ENCODE measurements at places on chromosomes 5 and 9.

DNA sequence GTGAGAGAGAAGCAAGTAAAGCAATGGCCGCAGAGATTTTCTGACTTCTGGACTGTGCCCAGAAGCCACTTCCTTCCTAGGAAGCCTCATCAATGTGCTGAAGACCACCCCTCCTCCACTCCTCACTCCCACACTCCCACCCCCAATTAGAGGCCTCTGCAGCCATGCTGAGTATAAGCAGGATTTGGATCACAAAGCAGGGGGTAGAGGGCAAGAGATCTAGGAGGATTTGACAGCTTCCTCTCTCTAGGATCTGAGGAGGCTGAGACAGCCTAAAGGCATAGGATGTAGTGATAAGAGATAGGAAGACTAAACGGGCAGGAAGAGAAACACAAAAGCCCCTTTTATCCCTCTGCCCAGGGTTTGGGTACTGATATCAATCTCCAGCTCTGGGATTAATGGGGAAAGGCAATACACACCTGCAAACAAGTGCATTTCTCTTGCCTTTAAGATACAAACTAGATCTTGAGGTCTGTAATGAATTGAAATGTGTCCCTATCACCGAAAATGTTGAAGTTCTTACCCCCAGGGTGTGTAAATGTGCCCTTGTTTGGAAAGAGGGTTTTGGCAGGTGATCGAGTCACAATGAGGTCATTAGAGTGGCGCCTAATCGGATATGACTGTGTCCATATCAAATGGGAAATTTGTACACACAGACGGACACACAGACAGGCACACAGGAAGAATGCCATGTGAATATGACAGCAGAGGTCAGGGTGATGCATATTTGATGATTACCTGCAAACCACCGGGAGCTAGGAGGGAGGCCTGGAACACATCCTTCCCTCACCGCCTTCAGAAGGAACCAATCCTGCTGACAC, 28.5 kb downstream of the KCNV2 start:
- DNase-seq, result no peak

DNA sequence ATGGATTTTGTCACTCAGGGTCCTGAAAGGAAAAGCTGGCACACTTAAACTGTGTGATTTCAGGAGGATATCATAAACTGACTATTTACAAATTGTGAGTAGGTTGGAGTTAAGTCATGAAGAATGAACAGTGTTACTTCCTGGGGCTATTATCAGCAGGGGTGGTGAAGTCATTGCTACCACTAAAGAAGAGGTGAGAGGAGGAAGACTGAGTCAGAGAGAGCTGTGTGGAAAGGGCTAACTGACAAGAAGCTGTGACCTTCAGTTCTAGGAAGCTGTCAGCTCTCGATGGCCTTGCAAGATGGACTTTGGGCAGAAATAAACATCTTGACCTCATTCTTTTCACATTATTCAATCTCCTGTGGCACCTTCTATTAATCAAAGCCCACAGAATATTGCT, 72.3 kb upstream of the STARD4 start:
- no peak for DNase-seq

GRCh38 chr5:4896328-4896727, 243.8 kb upstream of the ADAMTS16 start:
- DNase-seq, result no peak

DNA sequence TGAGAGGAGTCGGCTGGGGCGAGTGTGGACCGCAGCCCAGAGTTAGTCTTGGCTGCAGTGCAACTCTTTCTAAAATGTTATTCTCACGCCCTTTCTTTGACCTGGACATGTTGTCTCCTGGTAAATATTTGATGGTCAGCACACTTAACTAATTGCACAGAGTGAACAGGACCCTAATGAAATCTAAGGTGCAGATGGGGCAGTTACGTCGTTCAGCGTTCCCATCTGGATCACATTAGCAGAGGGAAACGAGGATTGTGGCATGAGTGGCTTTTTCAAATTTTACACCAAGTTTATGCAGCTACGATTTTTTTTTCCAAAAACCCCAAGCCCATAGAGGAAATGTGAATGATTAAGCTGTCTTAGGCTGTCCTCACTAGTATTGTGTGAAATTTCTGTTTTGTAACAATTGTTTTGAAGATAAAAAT, 483 bp downstream of the C9orf85 start:
- DNase-seq, result no peak

DNA sequence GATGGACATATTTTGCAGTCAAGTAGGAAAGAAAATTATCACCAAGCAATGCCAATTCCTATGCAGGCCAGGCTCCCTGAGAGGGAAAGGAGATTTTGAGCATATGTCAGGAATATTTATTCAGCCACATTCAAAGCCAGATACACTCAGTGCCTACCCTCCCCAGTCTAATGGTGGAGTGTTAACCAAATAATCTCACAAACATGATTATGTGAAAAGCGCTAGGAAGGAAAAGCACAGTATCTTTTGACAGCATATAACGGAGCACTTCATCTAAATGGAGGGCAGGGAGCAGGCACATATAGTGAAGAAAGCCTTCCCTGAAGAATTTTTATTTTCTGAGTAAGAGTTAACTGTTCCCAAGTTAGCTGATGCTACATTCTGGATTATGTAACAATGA, 80.3 kb upstream of the SLC30A5 start:
- DNase-seq, result no peak

- no peak for DNase-seq
Measured at GRCh38 chr9:86304236-86304730, 21.9 kb upstream of the ISCA1 start.

- DNase-seq, result no peak
Measured at GRCh38 chr9:99827244-99827643, 5.6 kb downstream of the NR4A3 start.

DNA sequence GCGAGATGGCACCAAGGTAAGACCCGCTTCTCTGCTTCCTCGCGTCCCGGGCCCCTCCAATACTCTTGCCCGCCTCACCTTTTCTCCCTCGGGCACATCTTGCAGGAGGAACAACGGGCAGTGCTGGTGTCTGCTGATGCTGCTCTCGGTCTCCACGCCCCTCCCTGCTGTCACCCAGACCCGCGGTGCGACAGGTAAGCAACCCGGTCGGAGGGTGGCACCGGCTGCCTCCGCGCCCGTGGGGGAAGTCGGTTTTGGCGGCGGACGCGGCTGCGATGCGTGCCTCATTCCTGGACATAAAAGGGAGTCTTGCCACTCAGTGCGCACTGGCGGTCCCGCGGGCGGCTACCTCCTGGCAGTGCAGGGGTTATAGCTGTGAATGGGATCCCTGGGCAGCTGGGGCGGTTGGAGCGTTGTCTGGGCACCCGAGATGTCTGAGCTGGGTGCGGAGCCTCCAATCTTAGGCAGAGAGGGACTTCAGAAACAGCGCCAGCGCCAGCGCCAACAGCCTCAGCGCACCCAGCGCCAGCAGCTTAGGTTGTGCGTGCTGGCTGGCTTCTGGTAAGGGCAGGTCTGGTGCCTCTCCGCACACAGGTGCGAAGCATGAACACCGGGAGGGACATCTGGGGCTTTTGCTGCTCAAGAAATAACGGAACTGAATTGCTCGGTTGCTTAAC, 488 bp downstream of the COL15A1 start:
- DNase-seq, result no peak

Data from NCI-H1930 (cell line).